Activated T-helper 9 cell treated with anti-CD3 and anti-CD28 coated beads, Interleukin-2, amount 50 U/mL, for 16 hours (primary cell): ENCODE measurements at places on chromosomes 4 and X.

GRCh38 chr4:10353110-10353509, 104.1 kb downstream of the ZNF518B start:
- DNase-seq: no peak

- no peak for DNase-seq
These were observed 8.5 kb downstream of the SMS start for GRCh38 chrX:21948897-21949578.

GRCh38 chr4:145177906-145178538, 2.4 kb downstream of the OTUD4 start:
- no peak for DNase-seq

GRCh38 chrX:55389376-55389775, 62.6 kb upstream of the MAGEH1 start:
- DNase-seq: no peak

- no peak for DNase-seq
These were observed 32.4 kb downstream of the CASP3 start for GRCh38 chr4:184616633-184617551.
